ENCODE measurements at places on chromosomes 2 and 18.

- peak; percentile 46 for DNase-seq
Measured at GRCh38 chr2:157777427-157777826, 98.7 kb downstream of the ACVR1 start.

- no peak for DNase-seq
Measured at GRCh38 chr18:23223641-23224040, 88.4 kb downstream of the CABLES1 start.

DNA sequence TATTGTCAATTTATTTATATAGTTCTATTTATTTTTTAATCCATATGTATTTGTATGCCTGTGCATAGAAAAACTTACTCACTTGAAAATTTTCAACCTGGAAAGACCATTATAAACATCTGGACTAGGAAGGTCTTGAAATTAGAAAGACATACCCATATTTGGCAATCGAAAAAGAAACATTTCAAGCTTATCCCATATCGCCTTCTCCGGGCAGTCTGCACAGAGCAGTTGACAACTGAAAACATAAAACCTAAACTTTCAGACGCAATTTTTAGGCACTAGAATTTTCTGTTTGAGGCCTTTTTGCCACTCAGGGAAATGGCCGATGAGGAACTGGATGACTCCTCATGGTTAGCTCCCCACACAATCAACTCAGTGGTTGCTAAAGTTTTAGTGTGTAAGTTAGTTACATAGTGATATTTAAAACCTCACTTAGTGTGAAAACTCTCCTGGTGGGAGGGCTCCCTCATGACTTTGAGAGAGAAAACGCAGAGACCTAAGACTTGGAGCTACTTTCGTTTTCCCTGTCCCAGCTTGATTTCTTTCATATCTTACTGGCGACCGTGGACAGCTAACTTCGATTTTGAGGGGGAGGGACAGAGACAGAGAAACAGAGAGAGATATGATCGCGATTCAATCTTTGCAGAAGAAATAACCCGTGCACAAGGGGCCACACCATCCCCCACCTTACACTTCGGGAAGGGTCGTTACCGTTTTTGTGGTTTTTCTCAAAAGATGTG, 3.2 kb upstream of the HOXD12 start:
- DNase-seq, result no peak

GRCh38 chr18:79523206-79523735, 127.5 kb downstream of the NFATC1 start:
- DNase-seq, result no peak

DNA sequence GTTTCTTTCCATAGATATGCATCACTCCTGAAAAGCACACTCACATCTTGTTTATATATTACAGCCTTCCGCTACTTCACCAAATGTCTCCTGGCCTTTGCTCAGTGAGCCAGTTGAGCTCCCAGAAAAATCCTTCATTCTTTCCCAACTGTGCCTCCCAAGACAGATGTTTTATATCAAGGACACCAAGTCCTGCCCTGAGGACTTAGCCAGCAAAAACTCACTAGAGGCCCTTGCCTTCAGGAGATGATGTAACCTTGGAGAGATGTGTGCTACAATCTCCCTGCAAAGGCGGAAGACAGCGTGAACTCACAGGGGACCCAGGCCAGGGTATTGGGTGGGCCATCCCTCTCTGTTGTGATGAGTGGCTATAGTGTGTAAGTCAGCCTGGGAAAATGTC, 86.1 kb upstream of the CTAGE1 start:
- no peak for DNase-seq

- DNase-seq, result no peak
Measured at GRCh38 chr18:3199942-3200645, 19.7 kb downstream of the MYOM1 start.

- no peak for DNase-seq
Measured at GRCh38 chr2:136032817-136033535, 47.5 kb upstream of the DARS1 start.

- no peak for DNase-seq
Measured at GRCh38 chr18:34729264-34729663, 19.2 kb downstream of the DTNA start.

GRCh38 chr2:235728800-235729556, 235.1 kb downstream of the AGAP1 start:
- DNase-seq, result no peak

All from astrocyte of the cerebellum (primary cell).